Type B pancreatic cell (in vitro differentiated cells): ENCODE measurements at places on chromosomes 16 and 17. TPM values are rescaled to one million over a fixed set of nuclear protein-coding genes. Genes with fewer than 3 reads are reported as not detected.
A peak's percentile ranks its signal among the peaks of the same experiment; 100 is the strongest.

GRCh38 chr16:57999366-57999970 lies 1.0 kb downstream of the ZNF319 start:
- DNase-seq: no peak
- H3K36me3 ChIP-seq: peaks cover under 1% of the 10 kb centered on the region
- H3K4me3 ChIP-seq: peak overlapping the region; percentile 87
- H3K27ac ChIP-seq: peak overlapping the region; percentile 81

MLKL gene
- 0.58 and 2.8 TPM in 2 replicates for total RNA-seq

DNA sequence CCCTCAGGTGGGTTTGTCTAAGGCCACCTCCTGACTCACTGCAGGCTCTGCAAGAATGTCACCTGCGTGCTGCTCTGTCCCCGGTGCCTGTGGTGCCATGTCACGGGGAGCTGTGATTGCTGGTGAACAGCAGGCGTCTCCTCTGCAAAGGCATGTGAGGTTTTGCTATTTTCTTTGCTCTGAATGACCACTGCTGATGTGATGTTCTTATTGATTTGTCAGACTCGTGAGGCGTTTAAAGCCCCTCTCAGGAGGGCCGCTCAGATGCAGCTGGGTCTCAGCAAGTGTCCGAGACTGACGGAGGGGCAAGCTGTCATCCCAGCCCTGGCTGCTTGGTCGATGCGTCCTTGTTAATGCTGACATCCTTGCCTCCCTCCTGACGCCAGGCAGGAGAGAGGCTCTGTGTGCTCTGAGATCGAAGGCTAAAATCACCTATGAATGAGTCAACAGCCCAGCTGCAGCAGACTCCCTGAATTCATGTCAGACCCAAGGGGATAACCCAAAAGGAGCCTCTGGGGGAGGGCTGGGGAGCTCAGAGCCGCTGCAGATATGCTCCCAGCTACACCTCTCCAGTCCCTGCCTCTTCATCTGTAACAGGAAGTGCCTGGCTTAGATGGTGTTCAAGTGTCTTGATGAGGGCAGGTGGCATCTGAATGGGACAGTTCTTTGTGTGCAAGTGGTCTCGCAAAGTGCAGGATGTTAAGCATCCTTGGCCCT lies 11.8 kb upstream of the PEMT start:
- peaks cover 26% of the 10 kb centered on the region for H3K4me1 ChIP-seq
- no peaks in the 10 kb centered on the region for H3K36me3 ChIP-seq
- DNase-seq: no peak
- H3K27ac ChIP-seq: no peak overlapping the region
- H3K4me3 ChIP-seq: no peak overlapping the region

GRCh38 chr17:75652934-75653549 lies 13.9 kb downstream of the RECQL5 start:
- H3K27me3 ChIP-seq: no peaks in the 10 kb centered on the region
- peak overlapping the region; percentile 31 for H3K27ac ChIP-seq
- H3K4me1 ChIP-seq: peaks cover 6% of the 10 kb centered on the region
- H3K4me3 ChIP-seq: no peak overlapping the region
- DNase-seq: no peak

GRCh38 chr17:81302861-81303333 lies 7.8 kb upstream of the SLC38A10 start:
- H3K4me3 ChIP-seq: no peak overlapping the region
- peak overlapping the region; percentile 62 for H3K27ac ChIP-seq
- H3K4me1 ChIP-seq: peaks cover 31% of the 10 kb centered on the region
- H3K27me3 ChIP-seq: no peaks in the 10 kb centered on the region
- no peak for DNase-seq
- no peaks in the 10 kb centered on the region for H3K36me3 ChIP-seq

ZNF267 gene
- total RNA-seq: 15.8 and 16.3 TPM in 2 replicates

FAM117A gene
- 8.4 and 13.0 TPM in 2 replicates for total RNA-seq

KCTD5 gene
- total RNA-seq: 25.1 and 30.5 TPM in 2 replicates

DNA sequence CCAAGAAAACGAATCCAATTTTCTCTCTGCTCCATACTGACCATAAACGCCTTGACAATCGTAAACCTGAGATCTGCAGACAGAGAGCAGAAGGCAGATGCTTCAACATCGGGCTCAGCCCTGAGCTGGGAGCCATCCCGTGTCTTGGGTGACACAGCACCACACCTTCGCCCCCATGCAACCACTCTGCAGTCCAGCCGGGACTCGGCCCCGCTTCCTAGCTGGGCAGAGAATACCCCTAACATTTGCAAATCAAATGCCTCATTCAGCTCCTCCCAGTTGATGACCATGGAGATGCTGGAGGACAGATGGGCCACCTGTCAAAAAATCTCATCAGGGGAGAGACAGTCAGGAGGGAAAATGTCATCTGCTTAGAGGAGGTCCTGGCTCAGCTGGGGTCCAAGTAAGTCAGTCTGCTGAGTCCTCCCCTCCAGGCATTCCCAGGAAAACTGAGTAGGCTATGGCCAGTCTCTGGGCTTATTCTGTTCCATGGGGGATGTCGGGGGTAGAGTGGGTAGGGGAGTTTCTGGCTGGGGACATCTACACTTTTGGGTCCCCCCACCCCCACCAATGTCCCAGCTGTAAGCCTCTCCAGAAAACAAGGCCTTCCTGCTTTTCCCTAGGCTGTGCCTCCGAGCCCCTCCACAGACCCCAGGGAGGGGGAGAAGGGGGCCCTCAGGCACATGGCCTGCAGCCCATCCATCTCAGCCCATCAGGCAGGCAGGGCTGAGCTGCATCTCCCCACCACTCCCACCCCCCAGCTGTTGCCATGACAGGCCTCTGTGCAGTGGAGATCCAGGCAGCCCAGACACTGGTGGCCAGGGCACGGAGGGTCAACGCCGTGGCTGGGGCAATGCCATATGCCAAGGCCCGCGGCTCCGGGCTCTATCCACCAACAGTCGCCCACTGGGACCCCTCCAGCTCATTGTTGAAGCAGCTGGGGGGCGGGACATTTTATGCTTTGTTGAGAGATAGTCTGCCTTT lies 158.6 kb downstream of the AXIN2 start:
- peak overlapping the region; percentile 80 for H3K27ac ChIP-seq
- H3K4me3 ChIP-seq: no peak overlapping the region
- no peaks in the 10 kb centered on the region for H3K36me3 ChIP-seq
- no peak for DNase-seq
- no peaks in the 10 kb centered on the region for H3K27me3 ChIP-seq
- H3K4me1 ChIP-seq: peaks cover 20% of the 10 kb centered on the region

HBA1 gene
- not detected in 2 replicates for total RNA-seq

- H3K4me3 ChIP-seq: no peak overlapping the region
- no peak for DNase-seq
- peaks cover 19% of the 10 kb centered on the region for H3K4me1 ChIP-seq
These were observed 1.1 kb downstream of the LASP1NB start for GRCh38 chr17:38926293-38927070.

- H3K4me1 ChIP-seq: no peaks in the 10 kb centered on the region
- no peaks in the 10 kb centered on the region for H3K27me3 ChIP-seq
- peak overlapping the region; percentile 69 for H3K27ac ChIP-seq
- no peak for DNase-seq
These were observed 9.1 kb downstream of the PSMB3 start for GRCh38 chr17:38761612-38762011.

DNA sequence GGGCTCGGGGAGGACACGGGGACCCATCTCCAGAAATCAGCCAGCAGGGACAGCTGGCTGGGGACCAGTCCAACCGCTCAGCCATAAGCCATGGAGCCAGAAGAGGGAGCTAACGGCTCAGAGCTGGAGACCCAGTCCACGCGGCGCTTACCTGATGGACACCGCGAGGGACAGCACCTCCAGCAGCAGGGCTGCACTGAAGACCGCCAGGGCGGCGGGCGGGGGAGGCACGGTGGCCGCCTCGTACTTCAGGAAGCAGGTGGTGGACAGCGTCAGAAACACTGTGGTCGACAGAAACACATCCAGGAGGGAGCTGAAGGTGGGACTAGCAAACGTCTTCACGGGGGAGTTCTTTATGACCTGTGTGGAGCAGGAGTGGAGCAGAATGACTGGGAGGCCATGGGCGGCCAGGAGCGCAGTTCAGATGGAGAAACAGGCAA lies 102.6 kb upstream of the CREBBP start:
- peaks cover 13% of the 10 kb centered on the region for H3K4me1 ChIP-seq
- H3K4me3 ChIP-seq: no peak overlapping the region
- peak; percentile 80 for DNase-seq
- peaks cover 2% of the 10 kb centered on the region for H3K27me3 ChIP-seq

GRCh38 chr16:12898551-12898950 lies 2.8 kb upstream of the SHISA9 start:
- no peak overlapping the region for H3K27ac ChIP-seq
- no peaks in the 10 kb centered on the region for H3K4me1 ChIP-seq
- no peaks in the 10 kb centered on the region for H3K36me3 ChIP-seq
- H3K27me3 ChIP-seq: peaks cover 64% of the 10 kb centered on the region
- no peak overlapping the region for H3K4me3 ChIP-seq

- no peak overlapping the region for H3K27ac ChIP-seq
- H3K4me3 ChIP-seq: no peak overlapping the region
- H3K27me3 ChIP-seq: peaks cover 5% of the 10 kb centered on the region
These were observed 227.6 kb downstream of the UTP18 start for GRCh38 chr17:51487947-51488346.

- DNase-seq: no peak
- peak overlapping the region; percentile 98 for H3K27ac ChIP-seq
- peaks cover 16% of the 10 kb centered on the region for H3K4me1 ChIP-seq
- H3K27me3 ChIP-seq: no peaks in the 10 kb centered on the region
These were observed 430 bp downstream of the BCAS3 start for GRCh38 chr17:60678118-60678444.

DNA sequence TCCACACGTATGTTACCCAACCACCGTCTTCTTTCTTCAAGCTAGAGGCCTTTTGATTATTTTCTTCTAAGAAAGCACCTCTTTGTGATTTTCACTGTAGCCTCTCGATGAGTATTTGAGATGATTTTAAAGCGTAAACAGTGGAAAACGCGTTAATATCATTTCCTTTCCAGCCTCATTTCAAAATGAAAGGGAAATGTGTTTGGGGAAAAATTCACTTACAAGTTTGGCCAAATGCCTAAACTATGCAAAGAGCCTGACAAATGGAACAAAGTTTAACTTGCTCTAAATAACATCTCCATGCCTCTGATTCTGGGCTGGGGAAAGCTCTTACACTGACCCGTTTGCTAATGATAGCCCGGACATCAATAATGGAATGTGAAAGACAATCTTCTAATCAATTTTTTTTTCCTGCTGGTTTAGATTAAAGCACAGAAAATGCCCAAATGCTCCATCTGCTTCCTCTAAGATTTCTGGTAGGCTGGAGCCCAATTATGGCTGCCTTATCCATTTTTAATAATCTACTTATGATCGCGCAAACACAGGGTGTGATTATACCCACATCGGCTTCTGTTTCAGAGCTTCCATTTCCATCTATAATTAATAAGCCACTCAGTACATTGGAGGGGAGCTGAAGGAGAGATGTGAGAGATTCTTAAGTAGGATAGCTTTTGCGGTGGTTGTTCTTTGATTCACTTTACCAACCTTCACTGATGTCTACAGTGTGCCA lies 43.5 kb downstream of the HS3ST2 start:
- no peaks in the 10 kb centered on the region for H3K4me1 ChIP-seq
- DNase-seq: no peak
- peaks cover 31% of the 10 kb centered on the region for H3K27me3 ChIP-seq

KRT20 gene
- total RNA-seq: 13.0 and 41.9 TPM in 2 replicates

- H3K27ac ChIP-seq: no peak overlapping the region
- H3K27me3 ChIP-seq: peaks cover 41% of the 10 kb centered on the region
- no peaks in the 10 kb centered on the region for H3K4me1 ChIP-seq
These were observed 11.7 kb upstream of the HS3ST3B1 start for GRCh38 chr17:14289162-14289561.

NECAB2 gene
- 1.5 and 6.5 TPM in 2 replicates for total RNA-seq

GRCh38 chr16:80150978-80151721 lies 389.6 kb upstream of the DYNLRB2 start:
- DNase-seq: no peak
- no peaks in the 10 kb centered on the region for H3K36me3 ChIP-seq
- peaks cover 8% of the 10 kb centered on the region for H3K4me1 ChIP-seq
- H3K27me3 ChIP-seq: peaks cover 8% of the 10 kb centered on the region
- no peak overlapping the region for H3K4me3 ChIP-seq

ATP2A1 gene
- 1.5 and 4.4 TPM in 2 replicates for total RNA-seq

DNA sequence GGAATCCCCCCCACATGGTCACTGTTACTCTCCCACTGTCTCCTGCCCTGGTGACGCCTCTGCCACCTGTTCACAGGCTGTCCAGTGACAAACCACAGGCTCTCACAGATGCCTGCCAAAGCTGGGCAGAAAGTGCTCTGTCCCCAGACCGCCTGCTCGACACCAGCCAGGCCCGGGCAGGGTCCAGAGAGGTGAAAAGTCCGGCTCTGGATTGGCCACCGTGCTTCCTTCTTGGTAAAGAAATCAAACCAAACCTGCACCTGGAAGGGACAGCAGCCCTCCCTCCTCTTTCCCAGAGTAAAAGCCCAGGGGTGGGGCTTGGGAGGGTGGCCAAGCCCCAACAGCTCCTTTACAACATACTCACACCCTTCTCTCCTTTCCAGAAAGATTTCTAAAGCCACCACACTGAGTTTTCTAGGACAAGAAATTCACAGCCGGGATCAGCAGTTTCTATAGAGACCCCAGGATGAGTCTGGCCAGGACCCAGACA lies 6.2 kb downstream of the PCGF2 start:
- H3K36me3 ChIP-seq: peaks cover 4% of the 10 kb centered on the region
- H3K27ac ChIP-seq: peak overlapping the region; percentile 81
- H3K4me3 ChIP-seq: peak overlapping the region; percentile 72
- no peaks in the 10 kb centered on the region for H3K27me3 ChIP-seq
- H3K4me1 ChIP-seq: peaks cover 50% of the 10 kb centered on the region

DNA sequence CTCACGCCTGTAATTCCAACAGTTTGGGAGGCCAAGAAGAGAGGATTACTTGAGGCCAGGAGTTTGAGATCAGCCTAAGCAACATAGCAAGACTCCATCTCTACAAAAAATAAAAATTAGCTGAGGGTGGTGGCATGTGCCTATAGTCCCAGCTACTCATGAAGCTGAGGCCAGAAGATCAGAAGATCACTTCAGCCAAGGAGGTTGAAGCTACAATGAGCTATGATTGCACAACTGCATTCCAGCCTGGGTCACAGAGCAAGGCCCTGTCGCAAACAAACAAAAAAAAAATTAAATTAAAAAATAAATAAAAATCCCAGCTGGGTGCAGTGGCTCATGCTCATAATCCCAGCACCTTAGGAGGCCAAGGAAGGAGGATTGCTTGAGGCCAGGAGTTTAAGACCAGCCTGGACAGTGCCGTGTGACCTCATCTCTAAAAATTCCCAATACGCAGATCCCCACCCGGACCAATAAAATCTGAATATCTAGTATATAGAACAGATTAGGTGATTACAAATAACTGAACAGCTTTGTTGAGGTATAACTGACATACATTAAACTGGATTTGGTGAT lies 18.2 kb upstream of the ATF7IP2 start:
- no peaks in the 10 kb centered on the region for H3K27me3 ChIP-seq
- H3K36me3 ChIP-seq: no peaks in the 10 kb centered on the region
- DNase-seq: no peak
- H3K27ac ChIP-seq: no peak overlapping the region
- H3K4me3 ChIP-seq: no peak overlapping the region
- peaks cover 10% of the 10 kb centered on the region for H3K4me1 ChIP-seq

ABCC3 gene
- total RNA-seq: 10.6 and 13.3 TPM in 2 replicates

GRCh38 chr17:49578414-49578813 lies 2.7 kb downstream of the NXPH3 start:
- no peak overlapping the region for H3K27ac ChIP-seq
- H3K27me3 ChIP-seq: peaks cover 33% of the 10 kb centered on the region
- H3K4me3 ChIP-seq: no peak overlapping the region

IRX5 gene
- 21.5 and 29.1 TPM in 2 replicates for total RNA-seq

TMEM107 gene
- 19.1 and 22.1 TPM in 2 replicates for total RNA-seq

GRCh38 chr16:10799736-10800135 lies 18.9 kb downstream of the TVP23A start:
- no peaks in the 10 kb centered on the region for H3K27me3 ChIP-seq
- DNase-seq: no peak
- H3K4me3 ChIP-seq: no peak overlapping the region
- no peaks in the 10 kb centered on the region for H3K36me3 ChIP-seq

C16orf86 gene
- total RNA-seq: 1.5 and 2.8 TPM in 2 replicates

C17orf50 gene
- total RNA-seq: not detected in 2 replicates
